ENCODE measurements at places on chromosomes 3 and 15.

- DNase-seq: no peak
These were observed 14.7 kb upstream of the ATP2B2 start for GRCh38 chr3:10520072-10520471.

GRCh38 chr15:28885630-28886430 is at the start of gene APBA2:
Gene APBA2 (plus strand): TSS chr15:28885974. CDS start chr15:29053885, 167,911 bp downstream.
- peak; percentile 70 for DNase-seq

- no peak for DNase-seq
These were observed 169.4 kb downstream of the MCTP2 start for GRCh38 chr15:94400526-94401298.

DNA sequence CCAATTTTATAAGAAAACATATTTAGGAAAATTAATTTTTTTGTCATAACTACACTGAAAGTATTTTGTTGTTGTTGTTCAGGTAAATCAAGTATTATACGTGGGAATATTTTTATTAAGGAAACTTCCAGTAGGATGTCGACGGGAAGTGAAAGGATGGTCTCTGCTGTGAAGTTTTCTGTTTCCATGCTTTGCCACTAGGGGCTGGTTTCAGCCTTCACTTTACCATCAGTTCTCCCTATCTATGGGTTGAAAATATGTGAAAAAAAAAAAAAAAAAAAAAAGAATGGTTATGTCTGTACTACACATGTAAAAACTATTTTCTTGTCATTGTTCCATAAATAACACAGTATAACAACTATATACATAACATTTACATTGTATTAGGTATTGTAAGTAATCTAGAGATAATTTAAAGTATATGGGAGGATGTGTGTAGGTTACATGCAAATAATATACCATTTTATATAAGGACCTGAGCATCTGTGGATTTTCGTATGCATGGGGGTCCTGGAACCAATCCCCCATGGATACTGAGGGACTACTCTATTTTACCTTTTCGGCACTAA is 136.7 kb downstream of the SMAD6 start:
- no peak for DNase-seq

DNA sequence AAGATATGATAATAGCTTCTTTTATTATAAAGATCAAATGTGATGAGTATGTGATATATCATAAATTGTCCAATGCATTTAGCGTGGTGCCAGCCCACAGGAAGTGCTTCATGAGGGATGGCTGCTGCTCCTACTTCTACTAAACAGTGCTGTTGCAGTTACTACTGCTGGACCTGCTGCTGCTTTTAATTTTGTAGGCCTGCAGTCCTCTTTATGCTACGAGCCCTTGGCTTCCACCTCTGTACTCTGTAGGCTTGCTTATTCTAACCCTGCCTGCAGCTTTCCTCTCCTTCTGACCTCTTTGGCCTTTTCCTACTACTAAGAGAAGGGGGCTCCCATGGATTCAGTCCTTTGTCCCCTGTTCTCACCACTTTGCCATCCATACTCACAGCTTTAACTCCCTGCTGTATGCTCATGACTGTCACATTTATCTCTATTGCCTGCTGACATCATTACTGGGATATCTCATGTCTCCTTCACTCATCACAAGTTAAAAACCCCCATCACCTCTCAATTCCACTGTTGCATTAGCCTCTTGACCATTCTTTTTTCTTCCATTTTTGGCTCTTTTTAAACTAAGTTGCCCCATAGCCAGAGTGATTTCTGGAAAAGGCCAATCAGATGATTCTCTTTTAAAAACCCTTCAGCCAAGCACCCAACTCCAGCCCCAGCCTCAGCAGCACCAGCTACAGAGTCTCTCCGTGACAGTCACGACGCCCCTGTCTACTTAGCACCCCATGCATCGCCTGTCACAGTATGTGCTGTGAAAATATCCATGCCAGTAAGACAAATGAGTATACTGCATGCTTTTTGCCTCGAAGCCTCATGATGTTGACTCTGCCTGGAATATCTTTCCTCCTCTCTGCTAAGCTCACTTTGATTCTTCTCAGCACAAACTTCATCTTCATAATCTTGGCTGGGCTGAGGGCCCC is 56.3 kb downstream of the PLCL2 start:
- DNase-seq: no peak

- DNase-seq: no peak
These were observed 3.8 kb upstream of the FOXB1 start for GRCh38 chr15:60000113-60000823.

- peak; percentile 33 for DNase-seq
These were observed 44.4 kb upstream of the FAN1 start for GRCh38 chr15:30859091-30859874.

GRCh38 chr3:25427155-25427554 is 908 bp upstream of the RARB start:
- DNase-seq: no peak

GRCh38 chr3:119733812-119734211 is 31.0 kb downstream of the CFAP91 start:
- no peak for DNase-seq
